ENCODE measurements at places on chromosomes 12 and 14.

GRCh38 chr12:117096501-117097042 lies 2.6 kb downstream of the TESC start:
- no peak for DNase-seq

GRCh38 chr14:99242816-99243721 lies 28.9 kb downstream of the BCL11B start:
- DNase-seq = no peak

GRCh38 chr14:73170686-73171085 lies 34.4 kb downstream of the PSEN1 start:
- DNase-seq = no peak

DNA sequence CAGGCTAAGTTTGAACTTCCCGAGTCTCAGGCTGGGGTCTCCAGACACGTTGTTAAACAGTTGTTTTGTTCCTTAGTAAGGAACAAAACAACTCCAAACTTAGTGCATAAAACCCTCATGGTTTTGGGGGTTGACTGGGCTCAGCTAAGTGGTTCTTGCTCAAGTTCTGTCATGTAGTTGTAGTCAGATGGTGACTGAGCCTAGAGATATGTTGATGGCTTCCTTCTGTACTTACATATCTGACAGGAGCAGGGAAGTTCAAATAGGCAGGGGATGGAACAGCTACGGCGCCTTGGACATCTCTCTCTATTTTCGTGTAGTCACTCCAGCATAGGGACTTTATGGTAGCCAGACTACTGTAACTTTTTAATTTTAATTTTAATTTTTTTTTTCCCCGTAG lies 45.7 kb downstream of the SPATS2 start:
- DNase-seq = no peak

- peak; percentile 58 for DNase-seq
These were observed 786 bp upstream of the PFKM start for GRCh38 chr12:48118284-48118871.

DNA sequence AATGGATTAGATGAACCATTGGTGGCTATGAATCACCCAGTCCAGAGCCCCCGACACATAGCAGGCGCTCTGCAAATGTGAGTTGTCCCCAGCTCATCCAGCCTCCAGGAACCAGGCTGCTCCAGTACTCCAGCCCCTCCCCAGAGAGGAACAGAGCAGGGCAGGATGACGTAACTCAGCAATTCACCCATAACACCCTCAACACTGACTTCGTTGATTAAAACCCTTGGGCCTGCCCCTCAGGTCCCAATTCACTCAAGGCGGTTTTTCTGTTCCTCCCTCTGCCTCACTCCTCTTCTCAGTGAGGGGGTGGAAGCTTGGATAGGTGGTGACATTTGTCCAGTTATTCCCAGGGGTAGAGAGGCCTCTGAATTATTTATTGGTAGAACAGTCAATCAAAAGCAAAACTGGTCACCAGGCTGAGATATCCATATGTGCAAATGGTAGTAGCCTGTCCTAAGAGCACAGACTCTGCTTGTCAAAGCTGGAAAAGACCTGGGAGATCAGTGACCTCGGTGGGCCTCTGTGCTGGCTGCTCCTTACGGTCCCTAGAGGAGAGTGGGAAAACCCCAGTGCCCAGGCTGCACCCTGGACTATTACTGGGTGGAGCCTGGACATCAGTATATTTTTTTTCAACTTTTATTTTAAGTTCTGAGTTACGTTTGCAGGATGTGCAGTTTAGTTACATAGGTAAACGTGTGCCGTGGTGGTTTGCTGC lies 97.0 kb downstream of the CMKLR1 start:
- DNase-seq = no peak

DNA sequence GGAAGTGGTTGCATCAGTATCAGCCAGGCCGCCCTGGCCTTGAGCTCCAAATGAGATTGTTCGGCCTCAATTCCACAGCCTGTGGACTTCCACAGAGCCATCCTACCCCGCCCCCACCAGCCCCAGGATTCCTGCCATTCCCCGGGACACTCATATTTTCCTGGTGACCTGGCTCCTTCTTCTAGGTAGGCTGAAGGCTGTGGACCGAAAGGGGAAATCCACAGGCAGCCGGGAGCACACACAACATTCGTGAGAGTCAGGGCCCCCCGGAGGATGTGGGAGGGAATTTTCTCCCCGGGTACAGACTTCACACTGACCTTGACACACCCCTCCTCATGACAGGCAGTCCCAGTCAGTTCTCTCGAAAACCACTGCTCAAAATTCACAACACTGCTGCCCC lies 39.9 kb downstream of the RIN3 start:
- DNase-seq = peak; percentile 19

DNA sequence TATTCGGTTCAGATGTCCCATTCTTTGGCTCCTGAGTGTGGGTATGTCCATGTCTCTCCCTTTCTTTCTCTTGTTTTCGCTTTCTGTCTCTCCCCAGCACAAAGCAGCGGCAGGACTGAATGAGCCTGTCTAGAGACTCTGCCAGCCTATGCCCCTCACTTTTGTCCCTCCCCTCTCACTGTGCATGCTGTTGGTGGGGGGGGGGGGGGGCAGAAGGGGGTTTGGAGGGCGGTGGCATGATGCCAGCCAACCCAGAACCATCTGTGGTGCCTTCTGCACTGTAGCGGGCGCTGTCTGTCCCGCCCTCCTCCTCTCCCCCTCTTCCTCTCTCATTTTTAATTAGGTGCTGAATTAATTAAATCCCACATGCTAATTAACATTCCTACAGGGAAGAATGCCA lies 17.7 kb downstream of the NGDN start:
- no peak for DNase-seq

- peak; percentile 78 for DNase-seq
These were observed 12.0 kb downstream of the CLSTN3 start for GRCh38 chr12:7142056-7142644.

DNA sequence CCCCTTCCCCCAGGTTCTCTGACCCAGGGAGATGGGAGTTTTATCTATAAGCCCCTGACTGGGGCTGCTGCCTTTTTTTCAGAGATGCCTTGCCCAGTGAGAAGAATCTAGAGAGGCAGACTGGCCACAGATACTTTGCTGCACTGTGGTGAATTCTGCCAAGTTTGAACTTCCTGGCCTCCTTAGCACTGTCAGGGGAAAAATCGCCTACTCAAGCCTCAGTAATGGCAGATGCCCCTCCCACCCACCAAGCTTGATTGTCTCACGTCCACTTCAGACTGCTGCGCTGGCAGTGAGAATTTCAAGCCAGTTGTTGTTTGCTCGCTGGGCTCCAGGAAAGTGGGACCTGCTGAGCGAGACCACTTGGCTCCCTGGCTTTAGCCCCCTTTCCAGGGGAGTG lies 31.7 kb downstream of the KLRK1 start:
- no peak for DNase-seq

DNA sequence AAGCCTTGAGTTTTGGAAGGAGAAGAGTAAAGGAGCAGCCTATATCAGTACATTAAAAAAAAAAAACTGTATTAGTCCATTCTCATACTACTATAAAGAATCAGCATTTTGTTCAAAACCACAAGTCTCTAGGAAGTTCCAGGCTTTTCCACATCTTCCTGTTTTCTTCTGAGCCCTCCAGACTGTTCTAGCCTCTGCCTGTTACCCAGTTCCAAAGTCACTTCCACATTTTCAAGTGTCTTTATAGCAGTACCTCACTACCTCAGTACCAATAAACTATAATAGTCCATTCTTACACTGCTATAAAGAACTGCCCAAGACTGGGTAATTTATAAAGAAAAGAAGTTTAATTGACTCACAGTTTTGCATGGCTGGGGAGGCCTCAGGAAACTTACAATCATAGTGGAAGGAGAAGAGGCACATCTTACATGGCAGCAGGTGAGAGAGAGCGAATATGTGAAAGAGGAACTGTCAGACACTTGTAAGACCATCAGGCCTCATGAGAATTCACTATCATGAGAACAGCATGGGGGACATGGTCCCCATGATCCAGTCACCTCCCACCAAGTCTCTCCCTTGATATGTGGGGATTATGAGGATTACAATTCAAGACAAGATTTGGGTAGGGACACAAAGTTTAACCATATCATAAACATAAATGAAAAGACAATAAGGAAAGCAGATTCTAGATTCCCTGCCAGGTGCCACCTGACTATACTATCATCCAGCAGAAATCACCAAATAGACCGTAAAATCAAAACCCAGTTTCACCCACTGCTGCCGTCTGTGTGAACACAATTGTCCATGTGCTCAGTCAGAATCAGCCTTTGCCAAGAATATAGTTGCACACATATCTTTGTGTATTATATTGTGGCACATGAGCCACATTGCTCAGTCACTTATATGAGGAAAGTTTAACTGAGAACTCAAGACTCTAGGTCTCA lies 27.8 kb downstream of the TOGARAM1 start:
- no peak for DNase-seq

Data from erythroblast (primary cell).